Activated T-cell treated with anti-CD3 and anti-CD28 coated beads, Interleukin-2, amount 50 U/mL, for 4 hours (primary cell): ENCODE measurements at places on chromosomes 1 and 21.

GRCh38 chr1:174794861-174795260, 204.9 kb upstream of the CACYBP start:
- no peak for DNase-seq

DNA sequence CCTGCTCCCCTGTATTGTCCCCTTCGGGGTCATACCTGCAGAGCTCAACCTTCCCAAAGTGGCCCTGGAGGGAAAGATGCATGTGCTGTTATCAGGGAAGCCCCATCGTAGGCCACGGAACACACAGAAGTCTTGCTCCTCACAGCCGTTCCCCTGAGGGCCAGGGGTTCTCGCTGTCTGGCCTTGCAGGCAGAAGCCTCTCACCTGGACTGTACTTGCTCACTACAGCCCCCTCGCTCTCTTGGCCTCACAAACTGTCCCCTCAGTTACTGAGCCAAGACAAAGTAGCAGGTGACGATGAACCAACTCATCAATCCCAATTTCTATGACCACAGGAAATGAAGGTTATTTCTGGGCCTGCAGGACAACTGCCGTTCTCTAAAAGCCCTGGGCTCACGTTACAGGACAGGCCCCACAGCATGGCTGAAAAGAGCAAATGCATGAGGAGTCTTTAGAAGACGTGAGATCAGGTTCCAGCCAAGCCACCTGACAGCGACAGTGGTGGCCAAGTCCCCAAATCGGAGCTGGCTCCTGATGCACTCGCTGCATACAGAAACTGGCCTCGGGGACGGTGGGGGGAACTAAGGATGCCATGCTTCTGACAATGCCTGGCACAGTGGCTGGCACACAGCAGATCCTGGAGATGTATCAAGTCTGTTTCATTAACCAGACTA, 95.0 kb downstream of the RAVER2 start:
- no peak for DNase-seq

DNA sequence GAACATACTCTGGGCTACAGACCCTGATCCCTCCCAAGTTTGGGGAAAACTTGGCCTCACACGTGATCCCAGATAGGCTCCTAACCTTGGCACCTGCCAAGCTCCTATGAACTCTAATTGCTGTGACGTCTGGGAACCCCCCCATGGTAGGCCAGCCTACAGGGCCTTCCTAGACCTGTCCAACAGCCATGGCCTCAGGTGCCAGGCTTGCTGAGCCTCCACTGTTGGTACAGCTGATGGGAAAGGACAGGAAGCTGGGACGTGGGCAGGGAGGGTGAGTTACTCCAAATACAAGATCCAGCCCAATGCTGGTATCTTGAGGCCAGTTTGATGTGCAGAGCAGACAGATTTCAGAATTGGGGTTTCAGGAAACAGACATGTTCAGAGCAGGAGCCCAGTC, 19.1 kb downstream of the SMIM12 start:
- no peak for DNase-seq

DNA sequence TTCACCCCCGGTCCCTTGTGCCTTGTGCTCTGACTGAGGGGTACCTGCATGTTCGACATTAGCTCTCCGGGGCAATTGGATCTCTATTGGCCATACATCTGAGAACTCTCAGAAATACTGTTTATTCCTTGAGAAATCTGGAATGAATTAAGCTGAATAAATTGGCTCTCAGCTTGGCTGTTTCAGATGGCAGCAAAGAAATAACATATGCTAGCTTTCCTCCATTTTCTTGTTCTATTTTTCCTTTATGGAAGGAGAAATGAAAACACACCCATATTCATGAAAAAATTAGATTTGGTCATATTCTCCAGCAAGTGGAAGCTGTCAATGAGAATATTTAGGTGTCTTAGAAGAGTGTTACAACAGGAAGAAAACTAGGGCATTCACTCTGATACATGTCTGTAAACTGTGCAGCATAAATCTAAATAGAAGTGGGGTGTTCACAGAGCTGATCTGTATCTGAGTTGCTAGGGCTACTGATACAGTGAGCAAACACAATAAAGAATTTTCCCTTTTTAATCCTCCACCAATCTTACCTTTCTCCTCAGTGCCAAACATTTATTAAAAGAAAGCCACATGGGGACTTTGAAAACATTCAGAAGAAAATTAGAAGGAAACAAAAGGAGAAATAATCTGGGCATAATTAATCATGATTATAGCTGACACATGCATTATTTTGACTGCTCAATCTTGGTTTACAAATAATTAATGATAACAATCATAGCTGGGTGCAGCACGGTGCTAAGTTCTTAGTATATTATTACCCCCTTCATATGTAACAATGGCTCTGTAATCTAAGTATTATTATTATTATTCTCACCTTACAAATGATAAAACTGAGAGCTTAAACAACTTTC, 671.9 kb upstream of the USP24 start:
- no peak for DNase-seq

GRCh38 chr1:39406533-39407450, 84.6 kb upstream of the BMP8A start:
- no peak for DNase-seq

GRCh38 chr1:199098468-199098867, 459.6 kb downstream of the PTPRC start:
- no peak for DNase-seq

DNA sequence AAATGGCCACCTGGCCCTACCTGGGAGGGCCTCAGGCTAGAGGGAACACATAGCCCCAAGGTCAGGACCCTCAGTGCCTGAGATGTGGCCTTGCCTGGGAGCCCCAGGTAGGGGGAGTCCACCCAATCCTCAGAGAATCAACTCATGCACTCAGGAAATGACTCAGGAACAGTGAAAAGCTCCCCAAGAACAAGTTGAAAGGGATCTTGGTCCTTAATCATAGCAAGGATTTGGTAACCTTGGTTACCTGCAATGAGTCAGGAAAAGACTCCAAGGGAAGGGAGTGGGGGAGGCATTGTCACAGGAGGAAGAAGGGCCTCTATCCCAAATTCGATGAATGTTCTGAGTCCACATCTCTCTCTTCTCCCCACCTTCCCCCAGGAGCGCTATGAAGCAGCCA, 17.0 kb downstream of the MAP7D1 start:
- DNase-seq: no peak

DNA sequence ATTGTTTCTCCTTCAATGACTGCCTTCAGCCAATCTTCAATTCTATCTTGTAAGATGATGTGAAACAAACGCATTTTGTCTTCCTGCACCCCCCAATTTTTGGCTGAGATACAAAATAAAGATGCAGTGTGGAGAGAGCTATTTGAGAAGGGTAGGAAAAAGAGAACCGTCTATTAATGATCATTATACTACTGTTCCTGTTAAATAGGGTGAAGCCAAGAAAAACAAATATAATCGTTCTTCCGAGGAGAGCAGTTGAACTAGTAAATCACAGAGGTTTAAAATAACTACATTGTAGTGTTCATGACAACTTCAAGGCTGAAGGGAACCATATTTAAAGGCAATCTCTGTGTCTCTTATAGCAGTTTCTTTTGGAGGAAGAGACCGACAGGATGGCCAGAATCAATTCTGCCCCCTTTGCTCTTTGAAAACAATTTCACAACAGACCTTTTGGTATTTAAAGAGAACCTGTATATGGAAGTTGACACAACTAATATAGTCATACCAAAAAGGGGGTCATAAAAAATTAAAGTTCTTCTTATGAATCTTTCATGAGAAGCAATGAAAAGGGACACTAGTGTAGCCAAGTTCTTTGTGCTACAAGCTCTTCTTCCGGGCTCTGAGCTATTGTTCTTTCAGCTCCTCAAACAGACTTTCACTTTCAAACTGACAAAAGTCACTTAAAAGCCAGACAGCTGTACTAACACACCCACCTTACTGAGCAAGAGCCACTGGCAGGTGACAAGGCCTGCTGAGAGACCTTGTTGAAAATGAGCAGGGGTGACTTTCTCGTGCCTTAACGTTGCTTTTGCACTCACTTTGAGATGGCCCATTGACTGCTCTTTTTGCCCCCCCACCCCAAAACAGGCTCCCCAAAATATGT, 30.9 kb downstream of the PROX1 start:
- DNase-seq: no peak

GRCh38 chr1:35808450-35809113, 766 bp downstream of the AGO4 start:
- peak; percentile 5 for DNase-seq

GRCh38 chr1:60169206-60169605, 95.6 kb upstream of the C1orf87 start:
- no peak for DNase-seq

GRCh38 chr1:177256153-177257075, 85.7 kb downstream of the BRINP2 start:
- no peak for DNase-seq

DNA sequence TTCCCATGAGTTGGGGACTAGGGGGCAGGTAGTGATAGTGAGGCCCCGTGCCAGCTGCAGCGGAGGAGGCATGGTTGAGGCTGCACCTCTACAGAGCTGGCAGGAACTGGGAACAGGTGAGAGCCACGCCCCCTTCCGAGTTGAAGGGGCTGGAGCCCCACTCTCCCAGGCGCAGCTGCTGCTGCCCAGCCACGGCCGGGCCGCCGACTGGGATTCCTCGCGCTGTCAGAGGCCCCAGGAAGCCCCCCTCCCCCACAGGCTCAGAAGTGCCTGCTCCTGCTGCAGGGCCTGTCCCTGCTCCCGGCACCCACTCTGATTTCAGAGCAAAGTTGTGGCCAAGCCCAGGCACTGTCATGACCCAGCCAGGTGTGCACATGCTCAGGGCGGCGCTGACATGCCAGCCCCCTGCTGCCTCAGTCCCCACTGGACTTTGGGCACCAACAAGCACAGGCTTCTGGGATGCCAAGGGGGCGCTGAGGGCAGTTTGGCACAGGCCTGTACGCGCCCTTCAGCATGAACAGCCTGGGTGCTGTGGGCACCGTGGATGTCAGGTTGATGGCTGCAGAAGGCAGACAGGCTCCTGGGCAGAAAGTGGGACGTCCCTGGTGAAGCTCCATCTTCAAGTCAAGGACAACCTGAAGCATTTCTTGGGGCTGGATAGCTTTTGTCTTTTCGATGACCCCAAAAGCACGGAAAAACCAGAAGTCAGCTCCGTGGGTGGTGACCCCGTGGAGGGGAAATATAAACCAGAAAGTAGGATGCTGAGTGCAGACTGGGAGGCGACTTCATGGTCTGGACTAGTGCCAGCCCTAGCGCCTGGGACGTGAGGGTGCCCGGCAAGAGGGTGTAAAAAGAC, 121.5 kb downstream of the SIM2 start:
- no peak for DNase-seq

DNA sequence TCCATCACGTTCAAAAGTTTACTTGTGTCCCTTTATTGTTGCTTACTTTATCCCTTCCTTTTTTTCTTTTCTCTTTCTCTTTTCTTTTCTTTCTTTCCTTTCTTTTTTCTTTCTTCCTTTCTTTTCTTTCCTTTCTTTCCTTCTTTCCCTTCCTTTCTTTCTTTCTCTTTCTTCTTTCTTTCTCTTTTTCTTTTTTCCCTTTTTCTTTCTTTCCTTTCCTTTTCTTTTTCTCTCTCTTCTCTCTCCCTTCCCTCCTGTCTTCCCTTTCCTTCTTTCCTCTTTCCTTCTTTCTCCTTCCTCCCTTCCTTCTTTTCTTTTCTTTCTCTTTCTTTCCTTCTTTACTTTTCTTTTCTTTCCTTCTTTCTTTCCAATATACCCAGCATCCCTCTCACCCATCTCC, 391.2 kb downstream of the DPYD start:
- DNase-seq: no peak

DNA sequence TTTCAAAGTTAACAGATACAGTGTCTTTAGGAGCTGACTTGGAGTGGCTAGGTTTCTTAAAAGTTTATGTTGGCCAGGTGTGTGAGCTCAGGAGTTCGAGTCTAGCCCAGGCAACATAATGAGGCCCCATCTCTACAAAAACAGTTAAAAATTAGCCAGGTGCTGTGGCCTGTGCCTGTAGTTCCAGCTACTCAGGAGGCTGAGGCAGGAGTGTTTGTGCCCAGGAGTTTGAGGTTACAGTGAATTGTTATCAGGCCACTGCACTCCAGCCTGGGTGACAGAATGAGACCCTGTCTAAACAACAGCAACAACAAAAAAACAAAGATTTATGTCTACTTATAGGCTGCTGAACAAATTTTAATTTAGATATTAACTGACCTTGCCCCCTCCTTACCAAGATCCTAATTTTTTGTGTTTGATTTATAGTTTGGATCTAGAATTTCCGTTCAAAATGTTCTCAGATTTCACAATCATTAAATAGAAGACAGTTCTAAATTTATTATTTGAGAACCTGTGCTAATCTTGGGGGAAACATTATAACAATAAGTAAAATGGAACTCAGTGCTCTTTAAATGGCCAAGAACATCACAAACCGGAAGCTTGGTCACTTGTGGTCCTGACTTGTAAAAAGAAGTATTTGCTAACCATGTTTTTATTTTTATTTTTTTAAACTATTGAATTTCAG, 67.8 kb downstream of the POU2F1 start:
- no peak for DNase-seq

GRCh38 chr1:245983294-245983967, 523.6 kb downstream of the SMYD3 start:
- DNase-seq: no peak

DNA sequence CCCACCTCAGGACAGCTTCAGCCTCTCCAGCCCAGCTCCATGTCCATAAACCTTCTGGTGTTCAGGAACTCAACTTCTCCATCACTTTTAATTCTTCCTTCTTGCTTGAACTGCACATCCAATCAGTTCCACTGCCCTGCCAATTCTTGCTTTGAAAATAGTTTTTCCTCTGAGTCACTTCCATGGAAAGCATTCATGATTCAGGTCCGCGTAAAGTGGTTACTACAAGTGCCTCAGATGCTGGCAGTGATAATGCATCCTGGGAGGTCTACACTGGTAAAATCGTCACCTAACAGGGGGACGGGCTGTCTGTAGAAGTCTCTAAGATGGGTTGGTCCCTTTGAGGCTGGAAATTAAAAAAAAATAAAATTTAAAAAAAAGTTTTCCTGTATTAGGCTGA, 25.9 kb upstream of the RCAN1 start:
- DNase-seq: no peak

- no peak for DNase-seq
These were observed 101.9 kb downstream of the PLPP3 start for GRCh38 chr1:56477164-56478111.

DNA sequence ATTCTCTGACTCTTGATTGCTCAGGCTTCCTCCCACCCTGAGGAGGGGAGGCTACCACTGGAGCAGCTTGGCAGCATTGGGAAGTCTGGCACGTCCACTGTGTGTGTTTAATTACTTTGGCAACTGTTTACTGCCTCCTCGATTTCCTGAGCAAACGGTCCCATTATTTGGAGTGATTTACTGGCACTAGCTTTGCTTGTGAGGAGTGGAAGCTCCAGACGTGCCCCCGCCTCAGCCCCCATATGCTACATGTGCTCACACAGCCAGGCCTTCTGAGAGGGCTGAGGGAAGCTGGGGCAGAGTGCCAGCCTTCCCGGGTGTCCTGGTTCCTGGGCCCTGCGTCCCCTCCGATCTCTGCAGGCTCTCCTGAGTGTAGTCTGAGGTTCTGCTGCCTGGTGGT, 306.2 kb downstream of the PTPRU start:
- DNase-seq: no peak

GRCh38 chr1:109502364-109502851, 7.1 kb downstream of the AMIGO1 start:
- DNase-seq: peak; percentile 30

DNA sequence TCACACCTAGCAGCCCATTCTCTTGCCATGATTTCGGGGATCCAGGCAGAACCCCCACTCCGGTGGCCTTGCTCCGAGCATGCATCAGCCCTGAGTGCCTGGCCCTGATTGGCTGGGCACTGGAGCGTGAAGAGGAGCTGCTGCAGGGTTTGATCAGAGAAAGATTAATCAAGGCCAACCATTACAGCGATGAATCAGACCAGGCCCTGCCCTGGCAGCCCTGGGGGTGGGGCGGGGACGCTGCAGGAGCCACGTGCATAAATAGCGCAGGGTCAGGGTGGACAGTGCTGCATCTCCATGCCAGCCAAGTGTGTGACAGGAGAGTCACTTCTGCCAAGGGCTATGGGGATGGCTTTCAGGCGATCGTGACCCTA, 3.4 kb upstream of the FAM131C start:
- no peak for DNase-seq
